AML-193 (cell line): ENCODE measurements at places on chromosomes 16 and 17.
A peak's percentile ranks its signal among the peaks of the same experiment; 100 is the strongest.

- no peak for DNase-seq
Observed at GRCh38 chr17:72474719-72475477, 354.1 kb downstream of the SOX9 start.

- no peak for DNase-seq
Observed at GRCh38 chr17:50060951-50061712, 5.2 kb downstream of the ITGA3 start.

GRCh38 chr17:40827746-40828453, 5.5 kb upstream of the KRT10 start:
- peak; percentile 11 for DNase-seq

- no peak for DNase-seq
Observed at GRCh38 chr16:5523829-5524228, 426.2 kb upstream of the EEF2KMT start.

DNA sequence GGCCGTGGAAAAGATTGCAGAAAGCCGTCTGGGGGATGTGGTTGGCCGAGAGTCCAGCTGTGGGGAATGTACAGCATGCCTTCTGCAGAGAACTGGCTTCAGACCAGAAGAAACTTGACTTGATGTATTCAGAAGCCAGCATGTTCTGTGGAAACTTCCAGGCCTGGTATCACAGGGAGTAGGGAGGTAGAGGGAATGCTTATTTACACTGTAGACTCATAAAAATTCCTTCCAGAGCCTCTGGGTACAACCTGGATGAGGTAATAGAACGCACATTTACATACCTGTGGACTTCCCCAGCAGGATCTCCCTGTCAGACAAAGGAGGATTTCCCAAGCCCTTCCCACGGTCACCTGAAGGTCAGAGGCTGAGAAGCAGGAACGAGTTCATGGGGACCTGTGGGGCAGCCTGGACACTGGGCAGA, 11.8 kb upstream of the GAS7 start:
- DNase-seq: no peak

- DNase-seq: no peak
Observed at GRCh38 chr16:80197741-80198201, 343.0 kb upstream of the DYNLRB2 start.

GRCh38 chr16:10242097-10242496, 59.9 kb upstream of the GRIN2A start:
- no peak for DNase-seq

DNA sequence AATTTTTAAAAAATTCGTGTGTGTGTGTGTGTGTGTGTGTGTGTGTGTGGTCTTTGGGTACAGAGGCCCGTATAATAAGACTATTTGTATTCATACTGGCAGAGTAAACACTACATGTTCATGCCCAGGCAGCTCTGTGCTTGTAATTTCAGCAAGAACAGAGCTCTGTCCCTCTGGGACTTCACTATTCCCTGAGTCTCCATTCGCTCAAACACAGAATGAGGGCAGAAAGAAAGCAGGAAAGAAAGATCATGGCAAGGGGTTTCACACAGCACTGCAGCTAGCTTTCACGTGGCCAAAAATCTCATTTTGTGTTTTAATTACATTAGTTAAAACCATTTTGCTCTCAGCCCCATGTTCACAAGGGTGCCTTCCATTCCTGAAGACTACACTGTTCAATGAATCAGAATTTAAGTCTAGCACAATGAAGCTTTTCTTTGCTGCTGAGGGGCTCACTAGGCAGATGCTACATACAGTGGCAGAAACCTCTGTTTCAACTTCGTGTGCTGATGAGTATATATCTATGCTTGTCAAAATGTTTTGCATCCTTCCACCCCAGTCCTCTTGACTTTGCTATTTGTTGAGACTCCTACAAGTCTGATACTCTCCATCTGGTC, 198.4 kb upstream of the C17orf78 start:
- DNase-seq: no peak

- peak; percentile 82 for DNase-seq
Observed at GRCh38 chr16:81478876-81479511, 34.4 kb downstream of the CMIP start.

GRCh38 chr17:40422990-40423633, 5.4 kb upstream of the TOP2A start:
- DNase-seq: no peak

- DNase-seq: no peak
Observed at GRCh38 chr17:60901806-60902205, 224.2 kb downstream of the BCAS3 start.

DNA sequence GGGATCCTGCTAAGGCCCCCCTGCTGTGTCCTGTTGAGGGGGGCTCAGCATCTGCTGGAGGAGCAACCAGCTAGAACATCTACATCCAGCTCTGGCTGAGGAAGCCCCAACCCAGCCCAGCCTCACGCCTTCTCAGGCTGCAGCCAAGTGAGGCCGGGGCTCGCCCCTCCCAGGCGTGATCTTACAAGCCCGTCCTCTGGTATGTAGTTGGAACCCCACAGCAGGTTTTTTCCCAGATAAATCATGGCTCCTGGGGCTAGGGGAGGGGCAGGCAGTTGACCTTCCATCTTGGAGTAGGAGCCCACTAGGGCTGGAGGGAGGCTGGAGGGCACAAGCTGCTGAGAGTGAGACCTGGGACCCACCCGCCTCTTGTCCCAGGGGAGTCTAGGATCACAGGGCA, 4.7 kb downstream of the FAM83G start:
- DNase-seq: no peak

DNA sequence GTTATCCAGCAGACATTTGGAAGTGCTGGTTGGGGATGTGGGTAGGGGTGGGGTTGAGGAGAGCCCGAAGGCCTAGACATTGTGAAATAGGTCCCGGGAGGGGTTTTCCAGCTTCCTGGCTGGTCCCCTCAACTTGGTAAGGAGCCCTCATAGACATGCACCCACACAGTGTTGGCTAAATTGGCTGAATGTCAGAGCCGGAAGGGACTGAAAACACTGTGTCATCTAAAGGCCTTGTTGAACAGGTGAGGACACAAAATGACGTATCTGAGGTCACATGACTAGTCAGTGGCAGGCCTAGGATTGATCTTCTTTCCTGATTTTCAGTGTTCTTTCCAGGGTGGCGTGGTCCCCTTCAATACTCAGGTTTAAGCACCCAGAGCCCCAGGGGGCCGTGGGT, 27.6 kb downstream of the ITGB3 start:
- no peak for DNase-seq

DNA sequence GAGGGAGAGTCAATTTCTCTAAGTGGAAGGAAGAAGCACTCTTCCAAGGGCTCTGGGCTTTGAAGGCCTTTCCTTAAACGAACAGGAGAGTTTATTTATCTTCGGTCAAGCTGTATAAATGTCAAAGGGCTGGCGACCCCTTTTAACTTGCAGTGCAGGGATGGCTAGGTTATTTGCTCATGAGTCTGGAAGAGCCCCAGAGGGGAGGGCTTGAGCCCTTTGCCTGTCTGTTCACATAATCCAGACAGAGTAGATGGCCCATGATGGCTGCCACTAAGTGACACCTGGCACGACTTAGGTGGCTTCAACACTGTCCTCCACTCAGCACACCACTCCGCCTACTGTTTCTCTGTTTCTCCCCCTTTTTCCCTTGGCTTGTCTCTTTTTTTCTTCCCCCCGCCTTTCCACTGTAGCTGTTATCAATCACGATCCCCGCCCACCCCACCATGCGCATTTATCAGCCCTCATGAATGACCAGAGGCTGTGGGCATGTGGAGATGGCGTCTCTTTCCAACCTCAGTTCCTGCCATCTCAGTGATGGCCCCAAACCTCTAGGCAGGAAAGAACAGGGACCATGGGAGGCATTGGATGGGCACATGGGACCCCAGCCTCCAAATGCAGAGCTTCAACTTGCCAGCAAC, 408.7 kb upstream of the TNRC6C start:
- no peak for DNase-seq

GRCh38 chr16:56525236-56525635, 5.4 kb upstream of the BBS2 start:
- DNase-seq: no peak

DNA sequence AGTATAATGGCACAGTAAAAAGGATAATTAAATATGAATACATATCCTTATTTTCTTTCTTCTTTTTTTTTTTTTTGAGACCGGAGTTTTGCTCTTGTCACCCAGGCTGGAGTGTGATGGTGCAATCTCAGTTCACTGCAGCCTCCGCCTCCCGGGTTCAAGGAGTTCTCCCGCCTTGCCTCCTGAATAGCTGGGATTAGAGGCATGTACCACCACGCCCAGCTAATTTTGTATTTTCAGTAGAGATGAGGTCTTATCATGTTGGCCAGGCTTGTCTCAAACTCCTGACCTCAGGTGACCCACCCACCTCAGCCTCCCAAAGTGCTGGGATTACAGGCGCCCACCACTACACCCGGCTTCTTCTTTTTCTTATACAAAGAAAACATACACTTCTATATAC, 12.0 kb downstream of the GABARAPL2 start:
- DNase-seq: no peak

GRCh38 chr16:1713933-1714332, 7.9 kb downstream of the MAPK8IP3 start:
- DNase-seq: no peak

DNA sequence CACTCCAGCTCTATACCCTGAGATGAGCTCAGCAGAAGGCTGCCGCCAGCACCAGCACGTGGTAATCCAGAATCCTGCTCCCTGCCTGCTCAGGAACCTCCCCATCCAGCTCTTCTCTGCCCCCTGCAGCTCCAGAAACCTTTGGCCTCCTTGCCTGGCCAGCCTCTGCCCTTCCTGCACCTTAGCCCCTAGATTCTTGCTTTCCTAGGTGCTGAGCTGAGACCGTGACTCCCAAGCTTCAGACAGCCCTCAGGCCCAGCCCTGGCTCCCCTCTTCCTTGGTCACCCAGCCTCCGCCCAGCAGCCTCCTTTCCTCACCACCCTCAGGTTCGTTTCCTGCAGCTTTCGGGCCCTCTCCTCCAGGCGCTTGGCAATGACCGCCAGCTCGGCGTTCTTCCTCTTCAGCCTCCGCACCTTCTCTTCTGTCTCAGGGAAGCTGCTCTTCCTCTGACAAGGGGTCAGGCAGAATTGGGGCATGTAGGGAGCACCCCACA, 2.6 kb downstream of the TSPOAP1 start:
- peak; percentile 65 for DNase-seq

- no peak for DNase-seq
Observed at GRCh38 chr16:46638947-46639925, 18.1 kb upstream of the SHCBP1 start.

- peak; percentile 96 for DNase-seq
Observed at GRCh38 chr17:30378825-30379302, at the start of gene CPD. Gene CPD, plus strand, starts transcription at chr17:30378927. Its CDS starts 54 bp downstream, at chr17:30378981.

GRCh38 chr17:80494547-80494946, 18.1 kb upstream of the NPTX1 start:
- no peak for DNase-seq

- DNase-seq: no peak
Observed at GRCh38 chr16:65740711-65741110, 618.8 kb upstream of the CDH11 start.

GRCh38 chr17:64022611-64023063, 2.2 kb upstream of the ICAM2 start:
- no peak for DNase-seq

DNA sequence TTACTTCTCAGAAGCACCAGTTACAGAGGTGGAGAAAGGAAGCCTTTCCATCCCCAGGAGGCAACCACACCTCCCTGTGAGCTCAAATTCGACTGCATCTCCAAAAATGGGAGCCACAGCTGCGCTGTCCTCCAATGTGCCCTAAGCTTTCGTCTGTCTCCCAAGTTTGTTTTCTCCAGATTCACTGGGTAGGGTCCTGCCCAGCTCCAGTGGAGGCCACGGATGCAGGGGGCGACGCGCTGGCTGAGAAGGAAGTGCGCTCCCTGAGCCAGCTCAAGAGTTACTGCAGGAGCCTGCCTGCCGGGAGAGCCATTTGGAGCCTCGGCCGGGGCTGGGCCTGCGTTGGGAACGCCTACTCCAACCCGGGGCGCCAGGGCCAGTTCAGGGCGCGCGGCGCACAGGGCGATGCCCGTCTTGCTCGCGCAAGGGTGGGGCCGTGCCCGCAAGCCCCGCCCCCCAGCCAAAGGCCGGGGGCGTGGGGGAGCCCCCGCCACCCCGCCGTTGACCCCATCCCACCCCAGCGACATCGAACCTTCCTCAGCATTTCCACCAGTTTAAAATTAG, 19.5 kb downstream of the SIAH1 start:
- DNase-seq: peak; percentile 32
